ENCODE measurements at places on chromosomes 12 and 14. TPM values are rescaled to one million over a fixed set of nuclear protein-coding genes. Genes with fewer than 3 reads are reported as not detected.

Gene AICDA
- not detected for total RNA-seq

Gene DBX2
- total RNA-seq, result not detected

Gene ANKRD33
- not detected for total RNA-seq

Gene SLCO1B1
- total RNA-seq, result not detected

Gene GNB3
- total RNA-seq, result 2.1 TPM

Gene ACSS3
- 0.04 TPM for total RNA-seq

Gene SPATS2
- total RNA-seq, result 40.6 TPM

- DNase-seq, result peak; percentile 73
These were observed 21.3 kb downstream of the GCH1 start for GRCh38 chr14:54881235-54881760.

DNA sequence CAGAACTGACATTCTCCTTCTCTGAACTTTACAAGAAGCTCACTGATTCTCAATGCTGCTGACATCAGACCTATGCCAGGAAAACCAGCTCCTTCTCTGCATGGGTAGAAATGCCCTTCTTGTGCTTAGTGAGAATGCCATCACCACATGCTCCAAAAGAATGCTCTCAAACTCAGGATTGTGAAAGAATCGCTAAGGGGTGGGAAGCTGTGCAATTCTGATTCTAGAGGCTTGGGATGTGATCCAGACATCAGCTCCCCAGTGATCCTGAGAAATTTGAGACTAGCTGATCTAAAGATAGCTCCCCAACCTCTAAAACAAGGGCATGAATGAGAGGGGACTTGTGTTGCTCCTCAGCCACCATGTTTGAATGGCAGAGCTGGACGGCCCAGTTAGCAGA lies 113.2 kb downstream of the DPF3 start:
- no peak for DNase-seq

DNA sequence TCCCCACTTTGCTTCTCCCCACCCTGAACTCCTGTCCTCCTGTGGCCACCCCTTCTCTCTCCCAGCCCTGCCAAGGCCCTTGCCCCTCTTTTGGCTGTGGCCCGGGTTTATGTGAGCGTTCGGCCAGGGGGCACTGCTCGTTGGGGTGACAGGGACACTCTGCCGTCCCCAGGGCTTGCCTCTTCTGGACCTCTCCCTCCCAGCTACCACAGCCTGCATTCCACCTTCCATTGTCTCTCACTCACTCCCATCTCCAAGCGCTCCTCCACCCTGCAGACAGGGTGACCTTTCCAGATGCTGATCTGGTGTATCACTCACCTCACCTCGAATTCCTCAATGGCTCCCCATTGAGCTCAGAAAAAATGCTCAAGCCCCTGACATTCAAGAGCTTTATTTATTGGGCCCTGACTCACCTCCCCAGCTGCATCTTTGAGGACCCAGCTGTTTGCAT lies 1.4 kb downstream of the SERPINA9 start:
- peak; percentile 57 for DNase-seq

- DNase-seq, result no peak
These were observed 4.7 kb downstream of the PLEKHG6 start for GRCh38 chr12:6315184-6315583.

DNA sequence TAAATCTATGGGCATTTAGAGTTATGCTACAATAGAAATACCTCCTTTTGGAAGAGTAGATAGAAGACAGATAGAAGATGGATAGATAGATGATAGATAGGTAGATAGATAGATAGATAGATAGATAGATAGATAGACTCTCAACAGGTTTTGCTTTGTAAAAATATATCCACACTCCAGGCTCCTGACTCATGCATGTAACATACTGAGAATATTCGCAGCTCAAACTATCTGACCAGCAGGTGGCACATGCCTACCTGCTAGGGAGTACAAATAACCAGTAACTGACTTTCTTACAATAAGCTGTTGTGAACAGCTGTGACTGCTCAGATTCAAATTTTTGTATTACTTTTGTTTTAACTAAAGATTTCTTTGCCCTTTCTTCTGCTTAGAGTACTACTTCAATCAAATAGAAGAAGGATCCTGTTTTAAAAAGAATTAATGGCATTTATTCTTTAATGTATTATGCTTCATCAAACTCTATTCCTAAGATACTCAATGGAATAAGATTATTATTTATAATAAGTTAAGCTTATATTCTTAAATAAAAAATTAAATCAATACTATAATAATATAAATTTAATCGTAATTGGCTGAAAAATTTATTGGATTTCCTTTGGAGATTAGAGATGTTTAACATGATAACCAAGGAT lies 15.8 kb upstream of the CPNE8 start:
- peak; percentile 46 for DNase-seq

DNA sequence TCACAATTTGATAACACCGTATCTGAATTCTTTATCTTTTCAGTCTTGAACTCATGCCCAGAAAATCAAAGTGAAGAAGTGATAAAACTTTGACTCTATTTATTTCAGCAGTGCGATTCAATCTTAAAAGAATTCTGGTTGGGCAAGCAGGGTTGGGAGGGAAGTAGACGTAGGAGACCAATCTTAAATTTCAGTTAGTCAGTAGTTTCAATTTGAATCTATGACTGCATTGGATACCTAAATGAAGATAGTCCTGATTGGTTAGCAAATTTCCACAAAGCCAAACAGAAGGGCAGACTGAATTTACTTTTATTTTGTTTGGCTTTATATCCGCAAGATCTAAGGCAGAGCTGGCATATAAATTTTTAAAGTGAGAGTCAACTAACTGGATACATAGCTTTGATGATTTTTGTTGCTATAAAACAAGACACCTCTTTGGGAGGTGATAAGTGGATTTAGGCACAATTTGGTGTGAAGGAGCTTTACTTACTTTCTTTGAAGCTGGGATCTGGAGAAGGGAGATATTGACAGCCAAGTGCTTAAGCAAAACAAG lies 2.6 kb downstream of the ACSS3 start:
- DNase-seq, result no peak

DNA sequence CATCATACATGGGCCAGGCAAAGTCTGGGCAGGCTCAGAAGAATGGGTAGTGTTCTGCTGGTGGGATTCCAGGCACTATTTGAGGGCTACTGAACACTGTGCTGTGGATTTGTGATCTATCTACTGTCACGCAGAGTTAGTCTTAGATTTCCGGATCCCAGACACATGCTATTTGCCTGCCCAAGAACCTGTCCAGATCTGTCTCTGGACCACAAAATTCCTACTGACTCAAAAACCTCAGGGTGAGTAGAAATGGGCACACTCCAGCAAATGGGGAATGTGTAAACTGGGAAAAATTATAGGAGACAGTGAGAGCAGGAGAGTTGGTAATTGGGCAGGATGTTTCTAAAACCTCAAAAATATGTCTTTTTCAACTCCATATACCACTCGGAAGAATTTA lies 129.9 kb downstream of the GALC start:
- peak; percentile 81 for DNase-seq

DNA sequence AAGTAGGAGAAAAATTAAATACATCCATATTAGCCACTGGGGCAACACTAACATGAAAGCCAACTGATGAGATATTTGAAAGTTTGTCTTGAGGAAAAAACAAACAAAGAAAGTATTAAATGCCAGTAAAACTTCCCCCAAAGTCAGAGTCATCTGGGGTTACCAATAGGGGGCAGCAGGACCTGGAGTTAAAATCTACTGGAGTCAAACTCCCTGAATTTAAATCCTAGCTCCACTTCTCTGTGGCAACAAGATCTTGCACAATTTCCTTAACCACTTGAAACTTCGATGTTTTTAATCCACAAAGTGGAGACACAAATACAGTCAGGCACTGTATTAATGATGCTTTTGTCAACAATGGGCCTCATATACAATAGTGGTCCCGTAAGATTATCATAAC lies 14.4 kb downstream of the PLEKHG7 start:
- DNase-seq, result no peak

DNA sequence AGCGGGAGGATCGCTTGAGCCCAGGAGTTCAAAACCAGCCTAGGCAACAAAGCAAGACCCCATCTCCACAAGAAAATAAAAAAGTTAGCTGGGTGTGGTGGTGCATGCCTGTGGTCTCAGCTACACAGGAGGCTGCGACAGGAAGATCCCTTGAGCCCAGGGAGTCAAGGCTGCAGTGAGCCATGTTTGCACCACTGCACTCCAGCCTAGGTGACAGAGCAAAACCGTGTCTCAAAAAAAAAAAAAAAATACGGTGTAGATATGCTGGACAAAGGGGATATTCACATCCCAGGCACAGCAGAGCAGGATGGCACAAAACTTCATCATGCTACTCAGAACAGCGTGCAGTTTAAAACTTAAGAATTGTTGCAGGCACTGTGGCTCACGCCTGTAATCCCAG lies 24.8 kb upstream of the STRN3 start:
- DNase-seq, result no peak

GRCh38 chr12:668090-668481 lies 4.8 kb upstream of the NINJ2 start:
- no peak for DNase-seq

DNA sequence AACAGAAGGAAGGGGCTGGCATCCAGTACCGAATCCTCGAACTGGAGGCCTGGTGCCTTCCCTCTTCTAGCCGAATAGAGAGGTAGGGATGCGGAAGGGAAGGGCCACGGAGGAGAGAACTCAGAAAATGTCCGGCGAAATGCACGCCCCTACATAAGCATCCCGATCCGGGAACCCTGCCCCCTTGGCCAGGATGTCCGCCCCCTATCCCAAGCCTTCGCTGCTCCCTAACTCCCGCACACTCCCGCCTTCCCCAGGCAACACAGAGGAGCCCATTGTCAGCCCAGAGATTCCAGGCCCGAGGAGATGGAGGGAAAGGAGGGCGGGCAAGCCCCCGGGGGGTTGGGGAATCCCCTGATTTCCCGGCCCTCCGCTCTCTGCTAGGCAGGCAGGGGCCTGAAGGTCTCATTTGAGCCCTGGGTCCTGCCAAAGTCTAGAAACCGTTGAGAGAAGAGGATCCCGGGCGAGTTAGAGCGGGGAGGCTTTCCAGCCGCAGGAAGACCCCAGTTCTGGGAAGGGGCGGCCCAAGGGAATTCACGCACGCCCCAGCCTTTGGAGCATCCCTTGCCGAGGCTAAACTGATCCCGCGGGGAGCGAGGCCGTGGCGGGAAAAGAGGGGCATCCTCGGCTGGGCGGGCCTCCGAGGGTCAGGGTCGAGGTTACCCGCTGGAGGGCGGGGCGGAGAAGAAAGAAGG lies 569 bp upstream of the ARHGEF40 start:
- no peak for DNase-seq

GRCh38 chr12:39161465-39162085 lies 256.2 kb upstream of the CPNE8 start:
- no peak for DNase-seq

DNA sequence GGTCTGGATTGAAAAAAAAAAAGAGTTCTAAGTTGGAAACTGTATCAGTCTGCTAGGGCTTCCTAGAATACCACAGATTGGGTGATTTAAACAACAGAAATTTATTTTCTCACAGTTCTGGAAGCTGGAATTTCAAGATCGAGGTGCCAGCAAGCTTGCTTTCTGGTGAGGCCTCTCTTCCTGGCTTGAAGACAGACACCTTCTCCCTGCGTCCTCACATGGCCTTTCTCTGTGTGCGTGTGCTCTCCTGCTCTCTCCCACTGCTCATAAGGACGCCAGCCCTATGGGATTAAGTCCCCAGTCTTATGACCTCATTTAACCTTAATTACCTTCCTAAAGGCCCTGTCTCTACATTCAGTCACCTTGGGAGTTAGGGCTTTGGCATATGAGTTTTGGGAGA lies 215.5 kb downstream of the PIK3C2G start:
- no peak for DNase-seq

DNA sequence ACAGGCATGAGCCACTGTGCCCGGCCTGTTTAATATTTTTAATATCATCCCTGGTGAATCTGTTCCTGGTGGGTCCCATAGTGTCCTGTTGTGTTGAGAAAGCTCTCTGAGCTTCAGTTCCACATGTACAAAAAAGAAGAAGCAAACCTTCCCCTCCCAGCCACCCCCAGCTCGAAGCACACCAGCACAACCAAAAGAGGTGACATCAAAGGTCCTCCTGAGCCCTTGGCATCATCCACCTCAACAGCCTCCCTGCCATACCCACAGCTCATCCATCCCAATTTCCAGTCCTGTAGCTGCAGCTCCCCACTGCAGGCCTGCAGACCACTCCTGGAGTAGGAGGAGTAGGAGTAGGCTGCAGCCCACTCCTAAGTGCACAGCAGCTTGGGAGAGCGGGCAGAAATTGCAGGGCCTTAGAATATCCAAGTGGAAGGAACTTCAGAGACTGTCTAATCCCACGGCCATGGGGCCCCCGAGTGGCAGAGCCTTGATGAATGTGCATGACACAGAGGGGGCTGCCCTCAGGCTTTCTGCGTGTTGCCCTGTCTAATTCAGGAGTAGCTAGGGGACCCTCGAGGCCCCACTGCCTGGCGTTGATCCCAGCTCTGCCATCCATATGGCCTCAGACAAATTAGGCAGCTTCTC lies 36.7 kb upstream of the CD9 start:
- no peak for DNase-seq

- no peak for DNase-seq
These were observed 92.7 kb downstream of the PAH start for GRCh38 chr12:102824218-102824835.

DNA sequence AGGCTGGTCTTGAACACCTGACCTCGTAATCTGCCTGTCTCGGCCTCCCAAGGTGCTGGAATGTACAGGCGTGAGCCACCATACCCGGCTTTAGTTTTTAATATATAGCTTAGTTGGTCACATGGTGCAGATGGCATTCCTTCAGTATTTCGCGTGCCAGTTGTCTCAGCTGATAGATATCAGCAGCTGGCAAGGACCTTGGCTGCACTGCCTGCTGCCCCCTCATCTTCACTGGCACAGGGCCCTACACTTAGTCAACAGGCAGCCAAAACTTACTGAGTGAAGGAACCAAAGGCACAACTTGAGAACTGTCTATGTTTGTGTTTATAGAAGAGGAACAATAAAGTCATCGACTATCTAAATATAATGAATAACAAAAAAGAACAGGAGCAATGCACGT lies 31.0 kb downstream of the EID3 start:
- DNase-seq, result no peak

GRCh38 chr12:98373025-98373554 lies 142.3 kb upstream of the TMPO start:
- DNase-seq, result peak; percentile 46
